Left lung (tissue), 14 donors: ENCODE measurements at places on chromosomes 12 and 14. TPM values are rescaled to one million over a fixed set of nuclear protein-coding genes. Genes with fewer than 3 reads are reported as not detected.

The RNASE4 gene
- 6.3 TPM for polyA plus RNA-seq

The CCDC196 gene
- polyA plus RNA-seq = not detected

DNA sequence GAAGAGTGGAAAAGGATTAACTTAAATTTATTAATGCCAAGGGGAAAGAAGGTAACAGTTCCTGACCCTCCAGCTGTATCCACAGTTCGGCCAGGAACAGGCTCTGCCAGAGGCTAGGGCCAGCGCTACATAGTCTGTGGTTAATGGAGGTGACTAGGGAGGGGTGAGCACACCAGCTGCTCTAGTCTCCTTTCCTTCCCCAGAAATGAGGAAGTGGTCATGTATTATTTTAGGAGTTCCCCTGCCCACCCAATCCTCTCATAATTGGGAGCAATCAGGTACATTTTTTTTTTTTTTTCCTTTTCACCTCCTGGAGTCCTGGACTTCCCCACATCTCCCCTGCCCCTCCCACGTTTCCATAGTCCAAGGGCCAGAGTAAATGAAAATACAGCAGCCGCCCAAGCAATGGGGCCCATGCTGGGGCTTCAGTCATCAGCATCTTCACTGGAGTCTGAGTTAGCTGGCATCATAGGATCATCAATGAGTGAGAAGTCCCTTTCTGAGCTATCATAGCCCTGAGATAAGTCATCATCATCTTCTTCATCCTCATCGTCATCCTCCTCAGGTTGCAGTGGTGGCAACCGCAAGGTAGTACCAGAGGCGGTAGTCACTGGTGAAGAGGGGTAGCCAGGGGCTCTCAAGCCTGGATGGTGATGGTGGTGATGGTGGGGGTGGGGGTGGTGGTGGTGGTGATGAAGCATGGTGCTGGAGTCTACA, 1.5 kb upstream of the SUPT16H start:
- no peak for DNase-seq

DNA sequence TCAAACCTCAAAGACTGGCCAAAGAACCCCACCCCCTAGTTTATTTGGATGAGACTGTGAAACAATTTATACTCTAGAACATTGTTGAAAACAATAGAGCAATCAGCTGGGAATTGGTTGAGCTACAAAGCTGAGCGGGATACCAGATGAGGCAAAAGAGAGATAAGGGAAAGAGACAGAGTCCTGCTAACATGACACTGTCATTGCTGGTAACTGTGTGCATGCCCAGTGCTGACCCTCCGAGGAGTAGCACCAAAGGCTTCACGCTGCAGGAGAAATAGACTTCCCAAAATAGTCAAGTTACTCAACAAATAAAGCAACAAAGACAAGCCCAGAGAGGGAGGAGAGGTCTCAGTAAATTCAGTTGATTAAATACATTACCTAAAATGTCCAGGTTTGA, 63.6 kb downstream of the RASSF8 start:
- no peak for DNase-seq

DNA sequence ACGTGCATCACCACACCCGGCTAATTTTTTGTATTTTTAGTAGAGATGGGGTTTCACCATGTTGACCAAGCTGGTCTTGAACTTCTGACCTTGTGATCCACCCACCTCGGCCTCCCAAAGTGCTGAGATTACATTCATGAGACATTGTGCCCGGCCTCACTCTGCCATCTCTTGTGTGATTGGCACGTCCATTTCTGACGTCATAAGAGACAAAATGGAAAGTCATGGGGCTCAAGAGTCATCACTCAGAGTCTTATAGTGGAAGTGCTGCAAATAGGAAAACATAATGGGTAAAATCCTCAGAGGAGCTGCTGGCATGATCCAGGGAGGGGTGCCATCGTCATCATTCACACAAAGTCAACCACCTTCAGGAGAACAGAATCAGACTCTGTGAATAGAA, 54.2 kb upstream of the GPATCH2L start:
- DNase-seq = no peak

DNA sequence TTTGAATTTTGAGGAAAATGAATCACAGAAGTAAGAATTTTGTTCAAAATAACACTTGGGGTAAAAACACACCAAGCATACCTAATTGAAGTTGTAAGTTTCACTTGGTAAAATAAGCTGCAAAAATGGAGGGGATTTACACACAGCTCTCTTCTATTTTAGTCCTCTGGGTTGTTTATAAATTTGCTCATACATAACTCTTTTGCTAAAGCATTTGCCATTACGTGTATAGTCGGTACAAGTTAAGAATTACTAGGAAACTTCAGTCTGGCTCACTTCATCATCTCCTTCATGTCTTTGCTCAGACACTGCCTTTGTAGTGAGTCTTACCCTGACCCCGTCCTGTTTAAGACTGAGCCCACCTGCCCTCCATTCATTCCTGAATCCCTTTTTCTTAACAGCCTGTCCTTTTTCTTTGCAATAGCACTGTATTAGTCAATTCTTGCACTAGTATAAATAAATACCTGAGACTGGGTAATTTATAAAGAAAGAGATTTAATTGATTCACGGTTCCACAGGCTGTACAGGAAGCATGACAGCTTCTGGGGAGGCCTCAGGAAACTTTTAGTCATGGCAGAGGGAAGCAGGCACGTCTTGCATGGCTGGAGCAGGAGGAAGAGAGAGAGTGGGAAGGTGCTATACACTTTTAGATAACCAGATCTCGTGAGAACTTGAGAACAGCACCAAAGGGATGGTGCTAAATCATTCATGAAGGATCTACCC, 451.1 kb downstream of the PCNX1 start:
- DNase-seq = no peak

DNA sequence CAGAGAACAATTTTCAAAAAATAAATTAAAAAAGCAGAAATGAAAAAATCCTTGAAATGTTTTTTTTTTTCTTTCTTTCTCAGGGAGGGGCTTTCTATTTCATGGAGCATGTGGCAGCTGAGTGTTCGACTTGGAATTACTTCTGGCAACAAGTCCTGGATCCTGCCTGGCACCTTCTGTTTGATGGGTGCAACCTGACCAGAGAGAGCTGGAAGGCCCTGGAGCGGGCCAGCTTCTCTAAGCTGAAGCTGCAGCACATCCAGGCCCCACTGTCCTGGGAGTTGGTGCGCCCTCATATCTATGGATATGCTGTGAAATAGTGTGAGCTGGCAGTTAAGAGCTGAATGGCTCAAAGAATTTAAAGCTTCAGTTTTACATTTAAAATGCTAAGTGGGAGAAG, 22.5 kb upstream of the HIGD1C start:
- DNase-seq = no peak

- no peak for DNase-seq
Measured at GRCh38 chr14:33990790-33991189, 39.9 kb upstream of the EGLN3 start.

DNA sequence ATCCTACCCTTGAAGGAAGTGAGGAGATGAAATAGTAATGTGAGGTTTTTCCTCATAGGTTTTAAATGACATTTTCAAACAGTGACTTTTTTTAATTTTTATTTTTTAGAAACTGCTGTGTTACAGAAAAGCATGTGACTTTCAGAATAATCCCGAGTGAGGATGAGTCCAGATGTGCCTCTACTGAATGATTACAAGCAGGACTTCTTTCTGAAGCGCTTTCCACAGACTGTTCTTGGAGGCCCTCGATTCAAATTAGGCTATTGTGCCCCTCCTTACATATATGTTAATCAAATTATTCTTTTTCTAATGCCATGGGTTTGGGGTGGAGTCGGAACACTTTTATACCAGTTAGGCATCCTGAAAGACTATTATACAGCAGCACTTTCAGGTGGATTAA, 15.8 kb downstream of the PCNX4 start:
- no peak for DNase-seq

GRCh38 chr12:70444903-70445302, 78.8 kb downstream of the KCNMB4 start:
- DNase-seq = no peak
